ENCODE measurements at places on chromosomes 13 and 19.

DNA sequence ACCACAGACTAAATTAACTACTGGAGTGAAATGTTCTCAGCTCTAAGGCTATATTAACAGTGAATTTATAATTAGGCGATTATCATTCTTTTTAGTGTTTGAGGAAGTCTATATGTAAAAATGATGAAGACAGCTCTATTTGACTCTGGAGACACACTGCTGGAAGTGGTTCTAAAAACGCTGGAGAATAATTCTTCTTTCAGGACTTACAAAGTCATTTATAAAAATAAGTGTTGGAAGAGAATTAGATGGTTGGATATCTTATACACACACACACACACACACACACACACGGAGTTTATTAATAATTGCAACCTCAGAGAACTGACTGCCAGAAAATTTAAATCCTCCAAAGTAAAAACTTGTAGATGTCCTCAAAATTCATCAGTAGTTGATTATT is 1171.3 kb downstream of the EFNB2 start:
- DNase-seq: no peak

DNA sequence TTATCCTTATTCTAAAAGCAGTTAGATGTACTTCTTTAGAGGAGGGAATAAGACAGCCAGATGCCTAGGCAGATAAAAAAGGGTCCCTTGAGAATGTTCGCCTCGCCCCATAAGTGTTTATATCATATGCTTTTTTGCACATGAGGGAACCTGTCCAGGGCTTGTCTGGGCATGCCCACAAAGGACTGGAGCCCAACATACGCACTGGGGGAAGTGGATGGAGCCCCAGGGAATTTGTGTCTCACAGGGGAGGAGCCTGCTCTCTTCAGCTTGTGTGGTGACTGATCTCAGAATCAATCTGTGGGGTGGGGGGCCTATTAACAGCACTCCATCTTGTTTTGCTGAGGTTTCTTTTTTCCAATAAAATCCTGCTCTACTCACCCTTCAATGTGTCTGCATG is 22.6 kb downstream of the MED4 start:
- no peak for DNase-seq

DNA sequence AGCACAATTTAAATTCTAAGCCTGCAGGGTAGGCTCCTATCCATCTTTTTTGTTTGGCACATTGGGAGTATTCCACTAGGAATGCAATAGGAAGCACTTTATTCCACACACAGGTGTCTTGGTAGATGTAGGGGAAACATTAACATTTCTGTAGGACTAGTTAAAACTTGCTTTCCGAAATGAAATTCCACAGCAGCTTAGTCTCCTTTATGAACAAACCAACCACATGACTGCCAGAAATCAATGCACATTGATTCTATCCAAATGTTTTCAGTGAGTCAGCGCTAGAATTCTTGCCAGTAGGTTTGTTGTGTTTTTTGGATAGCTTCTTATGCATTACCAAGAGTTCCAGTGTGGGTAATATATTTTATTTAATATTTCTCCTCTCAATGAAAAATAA is 207.9 kb upstream of the CSNK1A1L start:
- DNase-seq: no peak

DNA sequence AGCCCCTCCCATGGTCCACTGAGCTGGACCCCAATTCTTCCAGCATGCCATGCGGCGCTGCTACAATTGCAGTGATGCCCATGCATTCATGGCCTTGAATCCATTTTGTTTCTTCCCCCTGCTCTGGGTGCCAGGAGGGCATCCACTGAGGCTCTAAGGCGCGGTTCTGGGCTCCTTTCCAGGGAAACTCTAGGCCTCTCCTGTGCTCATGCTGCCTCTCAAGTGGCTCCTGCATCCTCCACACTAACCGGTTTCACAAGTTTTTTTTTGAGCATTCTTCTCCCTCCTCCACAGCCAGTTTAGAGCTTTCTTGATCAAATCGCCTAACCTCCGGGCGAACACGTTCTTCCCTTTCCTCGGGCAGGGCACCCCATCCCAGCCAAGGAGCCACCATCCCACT is 69.1 kb upstream of the FLT1 start:
- no peak for DNase-seq

DNA sequence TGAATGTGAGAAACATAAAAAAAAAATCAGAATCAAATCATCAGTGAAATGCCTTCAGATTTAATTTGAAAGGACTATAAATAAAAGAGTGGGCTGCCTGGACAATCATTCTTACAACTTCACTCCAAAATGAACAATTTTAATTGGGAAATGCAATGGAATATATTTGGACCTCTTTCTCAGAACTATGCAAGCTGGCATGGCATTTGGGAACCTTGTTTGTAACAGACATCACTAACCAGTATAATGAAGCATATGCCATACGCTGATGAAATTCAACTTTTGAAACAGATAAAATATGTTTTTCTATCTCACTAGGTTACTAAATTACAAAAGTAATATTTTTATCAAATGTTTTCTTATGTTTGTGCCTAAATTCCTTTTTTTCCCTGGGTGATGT is 64.2 kb upstream of the FAM216B start:
- DNase-seq: no peak

DNA sequence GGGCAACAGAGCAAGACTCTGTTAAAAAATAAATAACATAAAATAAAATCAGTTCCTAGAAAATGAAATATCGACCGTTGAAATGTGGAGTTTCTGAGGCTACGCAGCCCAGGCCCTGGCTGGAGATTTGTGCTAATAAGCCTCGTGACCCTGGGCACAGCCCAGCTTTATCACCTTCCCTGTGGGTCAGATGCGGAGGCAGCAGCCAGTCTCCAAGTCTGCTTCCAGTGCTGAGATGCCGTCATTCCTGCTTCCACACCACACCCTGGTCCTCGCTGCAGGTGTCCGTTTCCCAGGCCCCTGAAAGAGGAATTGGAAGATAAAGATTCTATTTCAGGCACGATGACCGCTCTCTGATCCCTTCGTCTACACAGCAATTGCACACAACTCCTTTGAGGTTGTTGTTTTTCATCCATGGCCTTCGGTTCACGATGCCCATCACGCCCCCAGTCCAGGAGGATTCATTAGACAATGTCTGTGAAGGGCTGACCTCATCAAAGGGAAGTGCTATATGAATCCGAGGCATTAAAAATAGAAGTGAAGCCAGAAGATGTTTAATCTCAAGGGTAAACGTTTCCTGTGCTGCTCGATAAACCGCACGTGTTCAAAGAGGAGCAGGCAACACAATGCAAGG is 48.3 kb upstream of the ATP11A start:
- no peak for DNase-seq

- DNase-seq: no peak
Observed at GRCh38 chr13:23695711-23696464, 125.7 kb downstream of the TNFRSF19 start.

GRCh38 chr19:39943586-39943985 is 9.2 kb upstream of the FCGBP start:
- DNase-seq: no peak

DNA sequence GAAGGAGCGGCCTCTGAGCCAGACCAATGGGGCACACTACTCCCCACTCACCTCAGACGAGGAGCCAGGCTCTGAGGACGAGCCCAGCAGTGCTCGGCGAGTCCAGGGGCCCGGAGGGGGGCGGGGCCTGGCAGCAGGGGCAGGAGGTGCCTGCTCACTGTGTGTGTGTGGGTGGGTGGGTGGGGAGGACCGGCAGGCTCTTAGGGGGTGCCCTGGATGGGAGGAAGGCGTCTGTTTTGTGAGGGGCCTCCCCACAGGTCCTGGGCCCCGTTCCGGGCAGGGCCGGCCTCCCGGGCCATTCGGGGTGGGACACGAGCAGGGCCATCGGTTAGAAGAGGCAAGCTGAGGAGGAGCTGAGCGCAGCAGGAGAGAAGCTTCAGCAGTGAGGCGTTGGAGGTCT is 12.7 kb downstream of the PLEKHJ1 start:
- no peak for DNase-seq

DNA sequence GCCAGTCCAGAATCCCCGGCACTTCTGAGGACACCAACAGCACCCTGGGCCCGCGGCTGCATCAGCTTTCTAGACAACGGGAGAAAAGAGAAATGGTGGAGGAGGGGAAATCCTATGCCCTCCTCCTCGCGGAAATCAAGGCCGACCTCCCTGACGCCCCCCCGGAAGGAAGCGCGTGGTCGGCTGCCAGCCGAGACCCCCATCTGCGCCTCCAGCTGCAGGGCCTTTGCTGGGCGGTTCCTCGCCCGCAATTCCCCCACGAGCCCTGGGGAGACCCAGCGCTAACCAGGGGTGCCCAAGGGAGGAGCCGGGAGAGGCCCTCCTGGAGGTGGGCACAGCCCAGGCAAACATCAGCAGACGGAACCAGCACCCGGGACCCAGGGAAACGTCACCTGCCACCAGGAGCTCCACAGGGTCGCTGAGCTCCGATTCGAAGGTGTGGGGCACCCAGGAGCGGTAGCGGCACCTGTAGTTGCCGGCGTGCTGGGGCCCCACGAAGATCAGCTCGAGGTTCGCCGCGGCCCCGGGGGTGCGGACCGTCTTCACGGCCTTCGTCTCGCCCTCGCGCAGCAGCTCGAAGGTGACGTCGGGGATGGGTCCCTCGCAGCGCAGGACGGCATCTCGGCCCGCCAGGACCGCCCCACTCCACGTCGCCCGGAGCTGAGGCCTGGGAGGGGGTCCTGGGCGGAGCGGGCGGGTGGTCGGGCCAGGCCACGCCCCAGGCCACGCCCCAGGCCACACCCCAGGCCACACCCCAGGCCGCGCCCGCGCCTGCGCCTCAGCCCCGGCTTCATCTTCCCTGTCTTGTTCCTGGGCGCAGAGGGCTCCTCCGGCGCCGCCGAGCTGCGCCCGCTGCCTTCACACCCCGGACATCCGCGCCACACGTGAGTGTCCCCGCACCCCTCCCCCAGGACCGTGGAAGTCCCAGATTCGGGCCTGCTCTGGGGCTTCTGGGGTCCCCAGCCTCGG is 6.0 kb downstream of the A1BG start:
- no peak for DNase-seq

DNA sequence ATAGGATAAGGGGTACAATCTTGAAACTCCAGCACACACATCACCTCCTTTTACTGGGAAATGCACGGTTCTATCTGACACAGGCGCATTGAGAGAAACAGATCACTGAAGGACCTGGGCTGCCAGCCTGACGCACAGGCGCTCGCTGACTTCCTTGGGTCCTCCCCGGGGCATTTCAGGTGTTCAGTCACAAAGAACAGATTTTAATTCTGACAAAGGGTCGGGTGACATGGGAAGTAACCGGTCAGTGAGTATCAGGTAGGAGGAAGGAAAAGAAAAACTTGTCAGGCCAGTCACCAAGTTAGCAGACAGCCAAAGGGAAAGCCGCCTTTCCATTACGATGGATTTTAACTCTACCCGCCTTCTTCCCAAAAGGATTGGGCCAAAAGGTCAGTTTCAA is 39.6 kb downstream of the INSR start:
- no peak for DNase-seq

- no peak for DNase-seq
Observed at GRCh38 chr13:113656831-113657671, 947 bp downstream of the ATP4B start.

- DNase-seq: no peak
Observed at GRCh38 chr19:32550666-32551065, 30.3 kb upstream of the PDCD5 start.

DNA sequence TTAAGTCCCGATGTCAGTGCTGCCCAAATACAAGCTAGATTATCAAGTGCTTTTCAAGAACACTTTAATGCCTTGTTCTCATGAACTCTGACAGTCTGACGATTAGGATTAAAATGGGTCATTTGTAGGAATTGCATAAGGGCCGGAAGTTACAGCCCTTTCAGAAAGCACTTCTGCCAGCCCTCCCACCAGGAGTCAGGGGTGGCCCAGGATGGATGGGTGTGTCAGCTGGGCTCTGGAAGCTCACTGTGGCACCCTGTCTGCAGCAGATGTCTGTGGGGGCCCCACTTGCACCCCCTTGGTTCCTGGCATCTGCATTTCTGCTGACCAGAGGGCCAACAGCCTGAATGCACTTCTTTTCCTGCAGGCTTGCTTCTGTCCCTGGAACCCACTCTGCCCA is 712.7 kb downstream of the UQCRFS1 start:
- DNase-seq: no peak

DNA sequence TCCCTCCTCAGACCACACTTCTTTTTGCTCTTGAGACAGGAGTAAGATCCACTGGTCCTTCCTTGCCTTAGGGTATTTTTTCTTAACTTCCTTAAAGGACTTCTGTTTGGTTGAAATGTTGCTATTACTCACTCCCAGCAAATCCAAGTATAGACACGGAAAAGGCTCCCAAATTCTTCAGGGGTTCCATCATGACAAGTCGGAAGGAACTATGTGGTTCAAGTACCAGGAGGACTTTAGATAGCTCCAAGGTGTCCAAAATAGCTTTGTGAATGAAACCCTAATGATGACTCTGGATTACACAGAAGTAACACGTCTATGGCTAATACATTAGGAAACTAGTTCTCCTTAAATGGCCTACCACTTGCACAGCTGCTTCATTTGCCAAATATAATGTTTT is 238.7 kb downstream of the KCTD12 start:
- no peak for DNase-seq

GRCh38 chr19:49201042-49201441 is 43.5 kb downstream of the TRPM4 start:
- no peak for DNase-seq

- DNase-seq: no peak
Observed at GRCh38 chr13:96991072-96991471, 3.2 kb downstream of the OXGR1 start.

DNA sequence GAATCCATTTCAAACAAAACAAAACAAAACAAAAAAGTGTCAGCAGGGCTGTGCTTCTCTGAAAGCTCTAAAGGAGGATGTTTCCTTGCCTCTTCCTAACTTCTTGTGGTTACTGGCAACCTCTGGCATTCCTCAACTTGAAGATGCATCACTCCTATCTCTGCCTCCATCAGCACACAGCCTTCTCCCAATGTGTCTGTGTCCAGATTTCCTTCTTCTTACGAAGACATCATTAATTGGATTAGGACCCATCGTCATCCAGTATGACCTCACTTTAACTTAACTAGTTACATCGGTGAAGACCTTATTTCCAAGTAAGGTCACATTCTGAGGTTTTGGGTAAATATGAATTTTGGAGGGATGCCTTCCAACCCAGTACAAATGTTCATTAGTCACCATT is 33.8 kb upstream of the GTF2F2 start:
- DNase-seq: no peak

DNA sequence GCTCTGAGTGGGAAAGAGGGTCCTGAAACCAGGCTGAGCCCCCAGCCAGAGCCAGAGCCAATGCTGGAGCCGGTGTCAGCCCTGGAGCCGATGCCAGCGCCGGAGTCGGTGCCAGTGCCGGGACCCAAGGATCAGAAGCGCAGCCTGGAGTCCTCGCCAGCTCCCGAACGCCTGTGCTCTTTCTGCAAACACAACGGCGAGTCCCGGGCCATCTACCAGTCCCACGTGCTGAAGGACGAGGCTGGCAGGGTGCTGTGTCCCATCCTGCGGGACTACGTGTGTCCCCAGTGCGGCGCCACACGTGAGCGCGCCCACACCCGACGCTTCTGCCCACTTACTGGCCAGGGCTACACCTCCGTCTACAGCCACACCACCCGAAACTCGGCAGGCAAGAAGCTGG is 369 bp downstream of the NANOS3 start:
- DNase-seq: no peak

DNA sequence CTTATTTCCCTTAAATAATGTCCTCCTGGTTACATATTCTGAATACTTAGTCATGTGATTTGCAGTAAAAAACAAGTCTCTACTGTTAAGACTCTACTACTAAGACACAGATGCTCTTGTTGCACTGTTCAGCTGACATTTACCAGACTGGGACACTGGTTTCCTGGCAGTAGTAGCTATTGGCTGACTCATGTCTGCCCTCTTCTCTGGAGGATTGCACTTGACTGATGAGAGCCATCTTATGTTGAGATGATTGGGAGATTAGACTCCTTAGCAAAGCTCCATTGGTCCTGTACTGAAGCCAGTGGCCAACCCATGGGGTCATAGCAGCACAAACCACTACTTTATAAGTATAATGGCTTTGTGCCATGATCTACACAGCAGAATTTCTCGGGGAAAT is 1672.6 kb upstream of the PCDH20 start:
- no peak for DNase-seq
